ENCODE measurements at places on chromosomes 1 and 21.

DNA sequence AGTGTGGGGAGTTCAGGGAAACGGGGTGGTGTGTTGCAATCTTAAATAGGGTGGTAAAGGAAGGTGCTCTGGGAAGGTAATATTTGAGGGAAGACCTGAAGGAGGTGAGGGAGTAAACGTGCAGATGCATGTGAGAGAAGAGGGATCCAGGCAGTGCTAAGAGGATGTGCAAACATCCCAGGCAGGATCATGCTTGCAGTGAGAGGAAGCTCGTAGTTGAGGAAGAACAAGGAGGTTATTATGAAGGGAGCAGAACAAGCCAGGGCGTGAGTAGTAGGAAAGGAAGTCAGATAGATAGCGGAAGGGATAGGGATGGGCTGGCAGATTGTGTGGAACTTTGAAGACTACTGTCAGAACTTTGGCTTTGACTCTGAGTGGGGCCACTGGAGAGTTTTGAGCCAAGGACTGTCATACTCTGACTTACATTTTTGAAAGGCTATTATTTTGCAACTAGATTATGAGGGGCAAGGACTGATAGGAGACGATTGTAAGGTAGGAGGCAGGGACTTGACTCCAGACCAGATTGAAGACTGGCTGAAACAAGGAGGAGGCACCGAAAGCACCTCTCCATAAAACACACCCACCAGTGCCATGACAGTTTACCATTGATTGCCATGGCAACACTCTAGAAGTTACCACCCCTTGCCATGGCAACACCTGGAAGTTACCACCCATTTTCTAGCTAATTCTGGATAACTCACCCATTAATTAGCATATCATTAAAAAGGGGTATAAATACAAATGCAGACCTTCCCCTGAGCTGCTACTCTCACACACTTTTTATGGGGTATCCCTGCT, 67.0 kb downstream of the XCL2 start:
- no peak for DNase-seq

DNA sequence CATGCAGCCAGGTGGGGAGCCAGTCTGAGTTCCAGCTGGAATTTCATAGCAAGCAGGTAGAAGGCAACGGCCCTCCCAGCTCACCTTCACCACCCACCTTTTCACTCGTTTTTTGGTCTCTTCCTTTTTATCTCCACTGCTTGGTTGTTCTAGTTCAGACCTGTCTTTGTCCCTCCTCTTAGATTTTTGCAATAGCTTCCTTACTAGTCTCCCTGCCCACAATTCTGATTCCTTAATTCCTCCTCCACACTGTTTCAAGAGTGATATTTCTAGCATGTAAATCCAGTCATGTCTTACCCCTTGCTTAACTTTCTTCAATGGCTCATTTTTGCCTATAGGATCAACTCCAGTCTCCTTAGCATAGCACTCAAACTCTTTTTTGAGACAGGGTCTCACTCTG, 119.6 kb downstream of the TMEM53 start:
- no peak for DNase-seq

GRCh38 chr21:26804895-26805609, 40.2 kb downstream of the ADAMTS1 start:
- no peak for DNase-seq

- DNase-seq: no peak
These were observed 16.6 kb downstream of the ZNF362 start for GRCh38 chr1:33272930-33273329.

DNA sequence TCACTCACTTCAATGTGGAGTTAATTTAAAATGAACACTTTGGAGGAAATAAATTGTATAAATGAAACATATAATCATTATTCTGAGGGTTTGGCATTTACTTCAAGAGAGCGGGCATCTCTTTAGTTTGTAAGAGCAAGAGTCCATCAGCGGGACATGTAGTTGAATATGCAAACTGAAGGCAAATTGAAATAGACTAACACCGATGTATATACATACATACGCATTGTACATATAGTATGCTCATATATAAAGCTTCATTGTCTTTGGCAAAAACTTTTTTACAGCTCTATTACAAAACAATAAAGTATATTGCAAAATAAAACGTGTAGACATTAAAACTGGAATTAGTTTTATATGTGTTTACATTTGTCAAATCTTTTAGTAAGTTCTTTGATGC, 328.9 kb downstream of the LTN1 start:
- DNase-seq: no peak

DNA sequence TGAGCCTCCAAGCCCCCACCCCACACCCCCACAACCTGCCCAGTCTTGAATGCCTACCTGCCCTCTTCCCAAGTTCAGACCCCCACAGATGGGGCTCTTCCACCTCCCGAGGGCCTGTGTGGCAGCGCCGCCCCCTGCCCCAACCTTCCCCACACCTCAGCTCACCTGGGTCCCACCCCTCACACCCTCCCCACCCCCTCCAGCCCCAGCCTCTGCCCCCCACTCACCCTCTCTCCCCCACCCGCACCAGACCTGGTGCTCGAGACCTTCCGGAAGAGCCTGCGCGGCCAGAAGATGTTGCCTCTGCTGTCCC, 9.2 kb downstream of the TNFRSF18 start:
- no peak for DNase-seq

DNA sequence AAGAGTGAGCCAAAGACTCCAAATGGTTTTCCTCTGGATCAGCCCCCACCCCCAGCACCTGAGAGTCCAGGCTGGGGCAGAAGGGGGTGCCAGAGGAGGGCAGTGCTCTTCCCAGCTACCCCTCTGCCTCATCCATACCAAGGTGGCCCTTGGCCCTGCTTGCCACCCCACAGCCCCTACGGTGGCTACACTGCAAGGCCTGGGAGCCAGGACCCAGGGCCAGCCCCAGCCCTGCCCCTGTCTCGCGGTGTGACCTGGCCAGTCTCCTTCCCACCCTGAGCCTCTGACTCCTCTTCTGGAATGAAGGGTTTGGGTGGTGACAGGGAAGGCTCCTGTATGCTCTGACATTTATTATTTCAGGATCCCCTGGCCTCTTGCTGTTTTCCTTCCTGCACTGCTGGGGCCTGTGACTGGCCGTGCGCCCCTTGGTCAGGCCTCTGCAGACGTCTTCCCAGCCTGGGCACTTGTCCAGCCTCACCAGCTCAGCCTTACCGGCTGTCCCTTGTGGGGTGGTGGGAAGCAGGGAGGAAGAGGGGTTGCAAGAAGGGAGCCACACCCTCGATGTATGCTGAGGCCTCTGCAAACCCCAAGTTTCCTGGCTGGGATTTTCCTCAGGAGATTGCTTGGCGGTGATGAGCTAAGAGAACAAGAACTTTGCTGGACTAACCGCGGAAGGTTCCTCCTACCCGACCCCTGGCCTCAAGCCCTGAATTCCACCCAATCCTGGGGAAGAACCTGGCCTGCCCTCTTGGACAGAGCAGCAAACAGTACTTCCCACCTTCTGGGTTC, 13.5 kb downstream of the ASAP3 start:
- no peak for DNase-seq

DNA sequence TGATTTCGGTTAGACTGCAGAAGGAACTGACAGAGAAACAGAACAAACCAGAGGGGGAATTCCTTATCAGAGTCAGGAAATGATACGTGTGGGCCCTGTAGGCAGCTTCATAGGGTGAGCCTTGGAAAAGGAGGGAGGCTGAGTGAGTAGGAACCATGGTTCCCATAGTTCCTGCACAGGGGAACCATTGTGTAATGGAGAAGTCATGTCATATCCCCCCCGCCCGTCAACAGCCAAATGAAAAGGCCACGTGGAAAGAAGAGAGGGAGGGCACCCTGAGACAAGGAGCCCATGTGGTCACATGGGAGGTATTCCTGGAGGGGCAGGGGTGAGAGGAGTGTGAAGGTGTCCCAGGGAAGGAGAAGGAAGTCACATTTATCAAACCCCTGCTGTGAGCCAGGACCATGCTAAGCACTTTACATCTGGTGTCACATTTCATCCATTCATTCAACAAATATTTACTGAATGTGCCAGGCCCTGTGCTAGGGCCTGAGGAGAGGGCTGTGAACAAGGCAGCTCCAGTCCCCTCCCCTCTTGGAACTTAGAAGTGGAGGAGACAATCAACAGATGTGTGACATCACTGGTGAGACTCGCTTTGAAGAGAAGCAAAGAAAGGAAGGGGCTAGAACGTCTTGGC, 15.7 kb upstream of the FGR start:
- DNase-seq: no peak

- no peak for DNase-seq
These were observed 104.3 kb downstream of the FAM78B start for GRCh38 chr1:166062421-166063070.

GRCh38 chr1:44270686-44271628, 57.7 kb downstream of the DMAP1 start:
- no peak for DNase-seq

GRCh38 chr1:7389201-7389905, 381.7 kb upstream of the VAMP3 start:
- DNase-seq: no peak

DNA sequence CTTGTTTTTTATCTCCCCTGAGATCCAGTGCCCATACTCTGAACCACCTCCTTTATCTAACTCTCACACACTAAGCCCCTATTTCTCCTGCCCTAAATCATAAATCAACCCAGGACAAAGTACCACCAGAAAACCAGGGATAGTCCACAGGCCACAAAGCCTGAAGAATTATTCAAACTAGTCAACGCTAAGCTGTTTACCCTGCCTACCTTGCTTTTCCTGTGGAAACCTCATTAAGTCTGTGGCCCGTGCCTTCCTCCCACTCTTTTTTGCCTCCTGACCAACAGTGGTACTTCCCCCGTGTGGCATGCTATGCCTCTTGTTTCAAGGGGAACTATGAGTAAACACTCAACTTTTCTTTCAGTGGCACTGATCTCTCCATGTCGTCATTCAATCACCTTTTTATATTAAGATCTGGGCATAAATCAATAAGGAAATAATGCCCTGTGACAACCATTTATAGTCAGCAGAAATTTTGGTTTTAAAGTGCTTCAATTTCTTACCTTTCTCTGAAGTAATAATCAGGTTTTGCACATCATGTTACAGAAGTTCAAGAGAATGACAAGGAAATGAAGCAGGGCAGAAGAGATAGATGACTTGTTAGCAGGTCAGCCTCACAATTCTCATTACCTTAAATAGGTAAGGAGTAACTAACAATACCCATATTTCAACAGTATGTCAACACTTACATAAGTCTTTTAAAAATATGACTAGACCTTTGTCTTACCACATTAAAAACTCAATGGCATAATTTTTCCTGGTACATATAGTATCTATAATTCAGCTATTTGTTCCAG, 32.1 kb downstream of the EYA3 start:
- peak; percentile 35 for DNase-seq

DNA sequence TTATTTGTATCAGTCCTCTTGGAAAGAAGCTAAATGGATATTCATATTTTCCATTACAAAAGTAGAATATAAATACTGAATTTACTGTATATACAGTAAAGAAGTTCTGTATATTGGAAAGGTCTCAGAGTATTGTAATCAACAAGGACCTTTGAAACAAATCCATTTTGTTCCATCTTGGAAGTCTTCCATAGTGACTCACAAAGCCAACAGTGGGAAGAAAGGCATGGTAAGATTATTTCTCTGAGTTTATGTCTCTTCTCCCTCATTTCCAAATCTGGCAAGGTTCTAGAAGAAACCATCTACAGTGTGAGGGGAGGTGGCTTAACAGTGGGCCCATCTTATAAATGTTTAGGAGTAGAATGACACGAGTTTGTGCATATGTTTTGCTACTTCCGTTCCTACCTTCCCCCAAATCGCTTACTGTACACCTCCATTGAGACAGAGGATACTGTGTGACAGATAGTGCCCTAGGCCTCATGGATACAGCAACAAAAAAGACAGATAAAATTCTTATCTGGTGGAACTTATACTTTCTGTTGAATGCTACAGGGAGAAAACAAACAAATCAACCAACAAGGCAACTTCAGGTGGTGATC, 22.1 kb upstream of the SSX2IP start:
- no peak for DNase-seq

DNA sequence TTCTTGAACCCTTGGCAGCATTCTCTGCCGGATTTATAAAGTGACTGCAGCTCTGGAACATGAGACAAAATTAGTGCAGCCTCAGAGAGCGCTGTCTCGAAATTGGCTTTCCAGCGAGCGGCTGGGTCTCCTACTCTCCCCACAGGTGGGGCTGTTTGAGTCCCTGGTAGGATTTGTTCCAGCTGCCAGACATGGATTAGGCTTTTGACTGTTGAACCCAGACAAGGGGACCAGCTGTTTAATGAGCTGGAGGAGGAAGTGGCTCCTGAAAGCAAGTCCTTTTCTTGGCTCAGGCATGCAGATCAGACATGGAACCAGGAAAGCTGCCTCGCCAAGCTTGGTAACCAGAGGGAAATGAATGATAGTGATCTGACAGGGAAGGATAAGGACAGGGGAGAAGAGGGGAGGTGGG, 69.6 kb downstream of the UBIAD1 start:
- no peak for DNase-seq
